Ecto neural progenitor cell (in vitro differentiated cells): ENCODE measurements at places on chromosomes 5 and 9.
A peak's percentile ranks its signal among the peaks of the same experiment; 100 is the strongest.

GRCh38 chr5:14452685-14453454 is 128.7 kb upstream of the OTULINL start:
- no peak for DNase-seq

DNA sequence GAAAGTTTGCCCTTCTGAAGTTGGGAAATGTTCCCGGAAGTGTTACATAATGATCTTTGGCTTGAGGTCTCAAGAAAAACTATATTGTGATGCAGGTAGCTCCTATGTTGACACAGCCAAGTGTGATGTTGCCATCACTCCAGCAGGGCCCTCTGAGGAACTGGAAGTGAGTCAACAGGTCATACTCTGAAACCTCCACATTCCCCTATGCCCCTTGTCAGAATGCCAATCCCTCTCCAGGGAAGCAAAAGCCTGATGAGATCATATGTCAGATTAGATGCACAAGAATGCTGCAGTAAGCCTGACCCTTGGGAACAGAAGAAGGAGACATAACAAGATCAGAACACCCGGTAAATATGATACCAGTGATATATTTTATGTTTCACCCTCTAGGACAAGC is 66.8 kb upstream of the ITGA2 start:
- no peak for DNase-seq

- DNase-seq: peak; percentile 11
Measured at GRCh38 chr5:179382486-179382885, 37.2 kb upstream of the ADAMTS2 start.

DNA sequence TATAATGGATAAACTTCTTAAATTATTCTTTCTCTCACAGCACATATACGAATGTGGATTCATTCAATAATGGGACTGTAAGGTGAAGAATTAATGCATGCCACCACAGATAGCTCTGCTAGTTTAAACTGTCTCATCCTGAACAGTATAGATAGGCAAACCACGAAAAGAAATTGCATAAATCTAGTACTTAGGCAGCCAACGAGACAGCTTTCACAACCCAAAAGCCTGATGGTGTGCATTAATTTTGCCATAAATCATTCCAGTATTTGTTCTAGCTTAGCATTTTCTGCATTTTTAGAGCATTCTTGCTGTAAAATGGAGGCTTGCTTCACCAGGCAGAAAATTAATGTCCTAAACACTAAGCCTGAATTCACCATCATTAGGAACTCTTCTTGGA is 834.2 kb upstream of the DMAC1 start:
- DNase-seq: no peak

DNA sequence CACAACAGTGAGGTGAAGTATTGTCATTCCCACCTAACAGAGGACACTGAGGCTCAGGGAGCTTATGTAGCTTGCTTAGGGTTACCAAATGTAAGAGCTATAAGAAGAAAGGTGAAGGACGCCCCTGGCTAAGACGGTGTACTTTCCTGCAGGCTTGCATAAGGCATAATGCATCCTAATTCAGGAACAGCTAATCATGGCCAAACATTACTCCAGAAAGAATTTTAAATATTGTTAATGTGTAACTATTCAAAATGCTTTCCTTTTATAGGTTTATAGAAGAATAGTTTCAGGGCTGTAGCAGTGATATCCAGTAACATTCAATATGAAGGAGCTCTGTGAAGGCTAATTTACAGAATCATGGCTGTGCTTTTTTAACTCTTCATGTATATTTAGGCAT is 479.1 kb downstream of the BNC2 start:
- no peak for DNase-seq

DNA sequence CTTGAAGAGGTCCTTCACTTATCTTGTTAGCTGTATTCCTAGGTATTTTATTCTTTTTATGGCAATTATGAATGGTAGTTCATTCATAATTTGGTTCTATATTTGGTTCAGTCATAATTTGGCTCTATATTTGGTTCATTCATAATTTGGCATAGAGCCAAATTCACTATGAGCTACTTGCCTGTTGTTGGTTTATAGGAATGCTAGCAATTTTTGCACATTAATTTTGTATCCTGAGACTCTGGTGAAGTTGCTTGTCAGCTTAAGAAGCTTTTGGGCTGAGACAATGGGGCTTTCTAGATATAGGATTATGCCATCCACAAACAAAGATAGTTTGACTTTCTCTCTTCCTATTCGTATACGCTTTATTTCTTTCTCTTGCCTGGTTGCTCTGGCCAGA is 142.2 kb downstream of the PLCXD3 start:
- DNase-seq: no peak

GRCh38 chr5:31244921-31245320 is 51.4 kb downstream of the CDH6 start:
- no peak for DNase-seq

DNA sequence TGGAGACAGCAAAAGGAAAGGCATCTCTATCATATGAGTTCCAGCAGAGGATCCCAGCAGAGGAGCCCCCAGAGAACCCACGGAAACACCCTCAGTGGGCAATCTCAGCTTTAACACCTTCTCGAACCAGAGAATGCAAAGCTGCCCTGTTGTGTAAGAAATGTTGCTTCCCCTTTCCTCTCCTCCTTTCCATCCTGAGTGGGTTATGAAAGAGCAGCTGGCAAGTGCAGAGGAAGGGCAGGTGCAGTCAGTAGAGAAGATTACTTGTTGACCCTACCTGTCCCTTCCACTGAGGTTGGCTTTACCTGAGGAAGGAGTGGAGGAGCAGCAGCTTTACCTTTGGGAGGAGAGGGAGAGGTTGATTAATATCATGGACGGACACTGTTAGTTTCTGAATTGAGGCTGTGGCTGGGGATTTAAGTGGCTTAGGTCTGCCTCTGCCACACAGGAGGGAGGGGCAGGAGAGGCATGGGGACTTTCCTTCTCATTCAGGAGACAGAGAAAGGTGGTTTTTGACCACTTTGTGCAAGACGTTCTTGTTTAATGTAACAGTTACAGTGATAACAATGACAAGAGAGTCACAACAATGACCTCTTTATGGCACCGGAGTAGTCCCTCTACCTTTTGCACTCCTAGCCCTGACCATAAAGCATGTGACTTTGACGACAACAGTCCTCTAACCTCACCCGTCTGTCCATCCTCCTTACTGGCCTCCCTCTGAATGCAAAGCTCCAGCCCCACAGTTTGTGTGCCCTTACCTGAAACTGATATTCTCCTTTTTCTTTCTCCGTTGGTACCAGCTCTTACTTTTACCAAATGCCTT is 254.8 kb downstream of the NSG2 start:
- peak; percentile 29 for DNase-seq

GRCh38 chr5:174775081-174775480 is 50.7 kb downstream of the MSX2 start:
- DNase-seq: no peak

GRCh38 chr5:44336708-44337107 is 52.5 kb downstream of the FGF10 start:
- DNase-seq: no peak

DNA sequence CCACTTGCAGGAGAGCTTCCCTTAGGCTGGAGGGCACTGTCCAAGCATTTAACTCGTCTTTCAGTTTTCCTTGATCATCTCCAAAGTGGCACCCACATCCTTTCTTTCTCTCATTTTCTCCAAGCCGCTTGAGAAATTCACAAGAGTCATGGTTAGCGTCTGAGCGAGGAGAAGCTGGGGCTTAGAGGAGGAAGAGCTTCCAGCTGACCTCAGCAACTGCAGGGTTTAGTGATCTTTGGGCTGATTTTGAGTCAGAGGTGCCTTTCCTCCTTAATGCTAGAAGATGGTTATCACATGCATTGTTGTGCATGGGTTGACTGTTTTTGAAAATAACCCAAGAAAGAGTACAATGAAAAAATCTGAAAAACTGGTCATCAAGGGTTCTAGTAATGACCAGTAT is 134.7 kb downstream of the GADD45G start:
- no peak for DNase-seq

DNA sequence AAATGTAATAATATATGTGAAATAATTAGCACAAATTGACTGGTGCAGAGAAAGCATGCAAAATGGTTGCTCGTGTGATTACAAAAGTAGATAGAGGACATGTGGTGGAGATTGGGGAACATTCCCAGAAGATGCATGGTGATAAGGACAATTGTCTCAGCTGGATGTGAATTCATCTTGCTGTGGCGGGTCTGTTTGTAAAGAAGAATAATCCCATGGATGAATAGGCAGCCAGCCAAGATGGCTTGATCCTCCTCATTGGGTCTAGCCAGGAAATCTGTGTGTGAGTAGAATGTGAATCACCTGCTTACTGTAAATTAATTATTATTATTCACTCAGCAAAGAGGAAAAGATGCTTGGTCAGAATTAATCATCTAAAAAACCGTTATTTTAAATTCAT is 12.6 kb upstream of the DPYSL3 start:
- DNase-seq: no peak

GRCh38 chr9:107180206-107180605 is 102.9 kb upstream of the RAD23B start:
- no peak for DNase-seq

- DNase-seq: no peak
Measured at GRCh38 chr9:15121630-15122029, 185.4 kb downstream of the TTC39B start.

GRCh38 chr5:154275566-154275965 is 85.0 kb downstream of the GALNT10 start:
- DNase-seq: peak; percentile 11

DNA sequence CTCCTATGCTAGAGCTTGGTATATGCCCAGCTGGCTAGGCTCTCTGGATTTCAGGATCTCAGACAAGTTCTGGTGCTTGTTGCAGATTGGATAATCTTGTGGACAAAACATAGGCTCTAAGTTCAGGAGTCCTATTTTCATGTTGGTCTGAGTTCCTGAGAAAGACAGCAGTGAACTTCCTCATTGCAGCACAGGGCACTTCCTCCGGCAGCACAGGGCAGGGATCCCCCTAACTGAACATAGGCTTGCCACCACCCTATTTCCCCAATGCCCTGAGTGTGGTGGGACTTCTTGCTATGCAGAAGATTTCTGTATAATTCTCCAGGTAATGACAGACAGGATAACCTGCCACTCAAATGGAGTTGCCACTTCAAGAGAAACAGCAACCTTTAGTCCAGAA is 220.1 kb downstream of the PIK3R1 start:
- no peak for DNase-seq

DNA sequence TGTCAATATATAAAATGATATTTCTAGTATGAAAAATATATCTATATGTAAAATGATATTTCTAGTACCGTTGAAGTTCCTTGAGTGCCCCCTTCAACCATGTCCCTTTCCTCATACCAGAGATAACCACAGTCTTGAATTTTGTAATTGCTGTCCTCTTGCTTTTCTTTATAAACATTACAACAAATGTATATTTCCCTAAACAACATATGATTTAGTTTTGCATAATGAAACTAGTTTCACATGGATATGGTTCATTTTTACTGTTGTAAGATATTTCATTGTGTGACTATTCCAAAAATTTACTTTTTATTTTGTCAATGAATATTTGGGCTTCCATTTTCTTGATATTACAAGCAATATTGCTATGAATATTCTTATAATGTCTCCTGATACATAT is 14.0 kb downstream of the NLN start:
- DNase-seq: no peak
